NCI-H226 (cell line): ENCODE measurements at places on chromosomes 6 and 20.

DNA sequence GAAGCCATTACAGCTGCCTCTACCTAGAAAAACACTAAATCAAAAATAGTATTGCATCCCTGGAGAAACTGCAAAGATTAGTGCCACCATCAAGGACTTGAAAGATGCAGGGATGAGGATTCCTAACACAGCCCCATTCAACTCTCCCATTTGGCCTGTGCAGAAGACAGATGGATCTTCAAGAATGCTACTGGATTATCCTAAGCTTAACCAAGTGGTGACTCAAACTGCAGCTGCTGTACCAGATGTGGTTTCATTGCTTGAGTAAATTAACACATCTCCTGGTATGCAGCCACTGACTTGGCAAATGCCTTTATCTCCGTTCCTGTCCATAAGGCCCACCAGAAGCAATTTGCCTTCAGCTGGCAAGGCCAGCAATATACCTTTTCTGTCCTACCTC is 117.4 kb downstream of the TBC1D32 start:
- DNase-seq, result no peak

DNA sequence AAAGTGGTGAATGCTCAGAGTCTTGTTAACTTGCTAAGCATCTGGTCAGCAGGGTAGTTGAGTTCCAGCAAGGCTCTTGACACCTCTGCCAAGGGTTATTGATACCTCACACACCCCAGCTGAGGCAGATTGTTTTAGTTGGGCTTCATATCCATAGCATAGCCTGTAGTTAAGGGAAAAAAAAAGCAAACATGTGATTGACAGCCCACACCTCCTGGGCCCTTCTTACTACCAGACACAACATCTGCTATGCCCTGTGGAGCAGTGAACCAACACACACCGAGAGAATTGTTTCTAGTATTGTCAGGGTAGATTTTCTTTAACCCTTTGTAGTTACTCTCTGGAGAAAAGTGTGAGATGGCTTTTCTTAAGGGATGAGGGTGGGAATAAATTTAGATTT is 697.0 kb upstream of the POU3F2 start:
- no peak for DNase-seq

- DNase-seq, result no peak
Observed at GRCh38 chr6:38837101-38837500, 122.0 kb downstream of the DNAH8 start.

DNA sequence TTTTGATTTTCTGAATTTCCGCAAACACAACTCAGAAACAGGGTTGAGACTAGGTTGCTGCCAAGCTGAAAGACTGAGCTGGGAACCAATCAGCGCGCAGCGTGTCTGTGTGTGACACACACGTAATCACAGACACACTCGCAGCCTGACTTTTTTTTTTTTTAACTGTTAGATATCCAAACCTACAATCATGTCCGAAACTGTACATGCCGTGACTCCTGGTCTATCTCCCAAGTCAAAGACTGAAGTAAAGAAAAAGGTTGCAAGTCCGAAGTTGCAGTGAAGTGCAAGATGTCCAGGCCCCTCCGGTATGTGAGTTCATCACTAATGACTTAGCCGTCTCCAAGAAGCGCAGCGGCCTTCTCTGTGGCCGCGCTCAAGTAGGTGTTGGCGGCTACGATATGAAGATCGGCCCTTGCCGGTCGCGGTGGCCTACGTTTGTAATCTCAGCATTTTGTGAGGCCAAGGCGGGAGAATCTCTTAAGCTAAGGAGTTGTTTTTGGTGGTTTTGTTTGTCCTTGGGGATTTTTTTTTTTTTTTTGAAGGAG is 108.2 kb downstream of the HFE start:
- DNase-seq, result peak; percentile 78
